ENCODE measurements at places on chromosomes 3 and 15.
A peak's percentile ranks its signal among the peaks of the same experiment; 100 is the strongest.

DNA sequence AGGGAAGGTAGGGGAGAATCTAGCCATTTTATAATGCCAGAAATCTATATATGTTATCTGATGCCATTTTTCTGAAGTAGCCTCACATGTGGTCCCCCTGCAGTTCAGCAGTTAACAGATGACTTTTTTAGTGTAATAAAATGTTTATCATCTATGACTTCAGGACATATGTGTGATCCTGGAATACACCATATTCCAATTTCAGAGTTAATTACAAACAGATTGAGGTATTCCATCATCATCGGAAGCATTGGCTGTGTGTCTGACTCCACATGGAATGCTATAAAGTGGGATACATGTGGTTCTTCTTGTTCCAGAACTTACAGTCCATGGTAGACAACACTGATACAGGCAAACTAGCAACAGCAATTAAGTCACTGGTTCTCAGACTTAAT is 45.9 kb upstream of the LIMD1 start:
- DNase-seq = no peak

DNA sequence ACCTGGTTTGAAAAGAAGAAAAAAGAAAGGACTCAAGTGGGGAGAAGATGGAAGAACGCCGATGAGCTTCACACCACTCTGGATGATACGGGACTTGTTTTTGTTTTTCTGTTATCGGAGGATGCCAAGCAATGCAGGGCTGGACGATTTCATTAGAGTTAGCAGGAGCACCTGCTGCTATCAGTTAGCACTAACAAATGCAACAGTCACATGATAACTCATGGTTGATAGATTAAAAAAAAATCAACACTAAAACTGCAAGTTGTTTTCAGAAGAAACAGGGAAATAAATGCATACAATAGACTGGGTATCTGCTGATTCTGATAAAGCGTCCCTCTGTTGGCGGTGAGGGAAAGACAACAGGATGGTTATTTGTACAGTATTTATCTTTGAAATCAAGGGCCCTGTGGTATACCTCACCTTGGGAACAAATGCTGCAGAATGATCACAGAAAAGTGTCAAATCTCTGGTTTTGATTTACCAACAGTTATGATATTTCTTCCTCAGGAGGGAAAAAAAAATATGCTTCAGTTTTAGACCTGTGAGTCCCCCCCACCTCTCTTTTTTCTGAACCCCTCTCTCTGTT is 575.1 kb downstream of the FOXP1 start:
- DNase-seq = no peak

- DNase-seq = no peak
Observed at GRCh38 chr3:53109891-53110771, 20.1 kb downstream of the RFT1 start.

DNA sequence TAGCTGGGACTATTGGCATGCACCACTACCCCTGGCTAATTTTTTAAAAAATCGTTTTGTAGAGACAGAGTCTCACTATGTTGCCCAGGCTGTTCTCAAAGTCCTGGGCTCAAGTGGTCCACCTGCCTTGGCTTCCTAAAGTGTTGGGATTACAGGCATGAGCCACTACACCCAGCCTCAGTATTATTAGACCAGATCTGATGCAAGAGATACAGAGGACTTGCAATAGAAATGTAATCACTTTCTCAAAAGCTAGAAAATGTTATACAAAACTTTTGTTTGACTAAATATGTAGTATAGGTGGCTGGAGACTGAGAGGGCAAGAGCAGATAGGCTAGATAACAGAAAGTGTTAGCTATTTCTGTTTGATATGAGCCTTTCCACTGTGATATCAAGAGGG is 531.9 kb downstream of the SOX2 start:
- no peak for DNase-seq

DNA sequence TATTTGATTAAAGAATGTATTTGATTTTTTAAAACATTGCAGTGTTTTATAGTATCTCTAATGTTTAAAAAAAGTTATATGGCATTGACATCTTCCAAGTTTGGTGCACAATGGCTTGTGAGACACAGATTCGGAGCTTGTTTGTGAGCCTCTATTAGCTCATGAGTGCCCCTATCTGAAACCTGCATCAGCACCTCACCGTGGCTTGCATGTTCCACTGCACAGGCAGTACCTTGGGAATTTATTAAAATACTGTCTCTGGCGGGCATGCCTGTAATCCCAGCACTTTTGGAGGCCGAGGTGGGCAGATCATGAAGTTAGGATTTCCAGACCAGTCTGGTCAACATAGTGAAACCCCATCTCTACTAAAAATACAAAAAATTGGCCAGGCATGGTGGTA is 6.8 kb upstream of the RTP2 start:
- no peak for DNase-seq

DNA sequence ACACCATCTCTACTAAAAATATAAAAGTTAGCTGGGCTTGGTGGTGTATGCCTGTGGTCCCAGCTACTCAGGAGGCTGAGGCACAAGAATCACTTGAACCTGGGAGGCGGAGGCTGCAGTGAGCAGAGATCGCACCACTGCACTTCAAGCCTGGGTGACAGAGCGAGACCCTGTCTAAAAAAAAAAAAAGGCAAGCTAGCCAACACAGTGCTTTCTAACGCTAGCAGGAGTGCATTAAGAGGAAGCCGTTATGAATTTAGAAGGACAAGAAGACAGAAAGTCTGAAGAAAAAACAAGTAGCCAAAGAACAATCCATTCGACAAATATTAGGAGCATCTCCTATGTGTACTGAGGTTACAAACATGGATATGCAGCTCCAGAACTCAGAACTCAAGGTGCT is 28.6 kb downstream of the BHLHE40 start:
- no peak for DNase-seq

DNA sequence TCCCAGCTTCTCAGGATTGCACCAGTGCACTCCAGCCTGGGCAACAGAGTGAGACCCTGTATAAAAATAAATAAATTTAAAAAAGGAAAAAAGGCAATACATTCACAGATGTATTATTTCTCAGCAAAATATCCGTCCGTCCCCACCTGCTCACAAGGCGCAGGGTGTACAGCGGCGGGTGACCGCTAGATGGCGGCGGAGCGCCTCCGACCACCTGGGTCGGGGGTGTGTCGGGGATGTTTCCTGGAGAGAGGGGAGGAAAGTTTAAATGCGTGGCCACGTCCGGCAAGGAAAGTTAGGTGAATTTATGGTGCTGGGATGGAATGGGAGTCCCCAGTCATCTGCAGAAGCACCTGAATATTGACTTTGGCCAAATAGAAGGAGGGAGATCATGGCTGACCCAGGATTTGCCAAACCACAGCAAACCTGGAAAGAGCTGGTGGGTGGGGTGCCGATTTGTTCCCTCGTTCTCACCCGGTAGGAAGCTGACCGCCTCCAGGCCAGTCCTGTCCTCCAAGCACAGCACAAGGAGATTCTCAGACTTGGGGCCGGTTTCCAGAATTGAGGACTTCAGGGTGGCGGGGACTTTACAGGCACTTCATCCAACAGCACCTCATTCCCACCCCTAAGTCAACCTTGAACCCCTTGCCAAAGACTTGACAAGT is 88.3 kb downstream of the TMEM266 start:
- peak; percentile 70 for DNase-seq

GRCh38 chr3:47605652-47606051 is 27.0 kb upstream of the CSPG5 start:
- DNase-seq = no peak

DNA sequence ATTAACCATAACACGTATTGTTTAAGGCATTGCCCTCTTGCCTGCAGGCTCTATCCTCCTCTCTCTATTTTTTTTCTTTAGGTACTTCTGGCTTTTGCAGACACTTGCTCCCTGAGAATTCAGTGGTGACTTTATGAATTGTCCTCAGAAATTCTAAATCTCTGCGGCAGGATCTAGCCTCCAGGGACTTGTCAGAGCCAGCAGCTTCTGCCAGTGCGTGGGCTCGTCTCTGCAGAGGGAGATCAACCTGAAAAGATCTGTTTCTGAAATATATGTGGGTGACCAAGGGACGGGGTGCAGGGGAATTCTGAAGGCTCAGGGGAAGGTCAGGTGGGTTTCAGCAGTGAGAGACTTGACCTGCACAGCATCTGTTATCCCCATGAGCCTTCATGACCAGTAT is 326.1 kb upstream of the LRRFIP2 start:
- no peak for DNase-seq

GRCh38 chr3:37240170-37240945 is 66.0 kb upstream of the LRRFIP2 start:
- DNase-seq = no peak

GRCh38 chr15:41852736-41853590 is 14.3 kb downstream of the PLA2G4B start:
- no peak for DNase-seq

DNA sequence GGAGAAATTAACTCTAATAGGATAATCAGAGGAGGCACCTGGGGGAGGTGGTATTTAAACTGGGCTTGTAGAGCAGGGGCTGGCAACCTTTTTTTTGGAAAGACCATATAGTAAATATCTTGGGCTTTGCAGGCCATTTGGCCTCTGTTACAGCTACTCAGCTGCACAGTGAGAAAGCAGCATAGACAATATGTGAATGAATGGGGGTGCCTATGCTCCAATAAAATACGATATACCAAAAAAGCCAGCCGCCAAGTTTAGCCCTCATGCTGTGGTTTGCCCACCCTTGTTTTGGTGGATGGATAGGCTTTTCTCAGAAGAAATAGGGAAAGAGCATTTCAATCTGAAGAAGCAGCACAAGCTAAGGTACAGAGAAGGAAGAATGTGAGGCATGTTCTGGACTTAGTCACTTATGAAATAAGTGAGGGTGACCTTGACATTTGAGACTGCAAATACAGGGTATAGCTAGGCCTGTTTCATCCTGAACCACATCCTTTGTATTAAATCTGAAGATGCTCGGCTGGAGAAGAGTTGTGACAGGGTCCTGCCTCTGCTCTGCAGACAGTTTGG is 131.0 kb upstream of the NR2E3 start:
- DNase-seq = no peak

DNA sequence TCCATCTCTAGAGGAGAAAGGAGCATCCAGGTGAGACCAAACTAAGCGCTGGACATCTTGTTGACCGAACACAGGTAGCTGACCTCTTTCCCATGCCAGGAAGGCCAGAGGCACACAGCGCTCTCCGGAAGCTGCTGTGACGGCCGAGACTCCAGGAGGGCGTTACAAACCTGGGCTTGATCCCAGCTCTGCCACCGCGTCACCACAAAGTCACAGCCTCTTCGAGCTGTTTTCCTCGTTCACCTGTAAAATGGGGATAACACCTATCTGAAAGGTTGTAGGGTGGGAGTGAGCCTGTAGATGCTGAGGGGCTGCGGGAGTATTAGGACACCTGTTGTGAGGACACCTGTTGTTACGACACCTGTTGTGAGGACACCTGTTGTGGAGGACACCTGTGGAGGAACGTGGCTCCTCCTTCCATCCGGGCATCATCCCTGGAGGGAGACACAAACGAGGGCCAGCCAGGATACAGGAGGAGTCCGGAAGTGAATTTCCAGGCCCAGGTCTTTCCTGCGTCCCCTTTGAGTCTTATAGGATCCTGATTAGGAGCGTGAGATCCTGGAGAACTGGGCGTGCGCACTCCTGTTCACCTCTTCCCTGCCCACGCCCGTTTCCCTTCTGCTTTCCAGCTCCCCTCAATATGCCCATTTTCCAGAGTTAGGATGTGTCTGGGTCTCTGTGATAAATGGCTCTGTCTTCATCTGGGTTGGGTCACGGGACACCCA is 2.3 kb upstream of the MUC4 start:
- no peak for DNase-seq

DNA sequence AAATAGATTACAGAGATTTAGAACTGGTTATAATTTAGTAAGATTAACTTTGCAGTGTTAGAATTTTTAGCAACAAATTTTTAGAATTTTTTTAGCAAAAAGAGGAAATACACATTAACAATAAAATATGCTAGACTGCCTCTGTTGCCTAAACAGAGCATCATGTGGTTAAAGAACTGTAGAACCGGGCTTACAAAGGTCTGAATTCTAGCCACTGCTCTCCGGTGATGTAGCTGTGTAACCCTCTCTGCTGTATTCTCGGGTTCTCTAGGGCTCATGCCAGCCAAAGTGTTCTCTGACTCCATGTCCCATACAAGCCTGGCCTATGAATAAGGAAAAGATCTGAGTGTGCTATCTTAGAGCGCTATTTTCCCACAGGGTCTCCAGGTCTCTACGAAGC is 2.9 kb upstream of the P2RY12 start:
- no peak for DNase-seq

GRCh38 chr15:77981281-77982126 is 96.0 kb downstream of the TBC1D2B start:
- no peak for DNase-seq
